ENCODE measurements at places on chromosomes 16 and 17.

GRCh38 chr16:74591876-74592650, 14.9 kb downstream of the GLG1 start:
- no peak for DNase-seq

- no peak for DNase-seq
Measured at GRCh38 chr17:76356803-76357456, 3.2 kb upstream of the PRPSAP1 start.

- no peak for DNase-seq
Measured at GRCh38 chr17:82662711-82663261, 14.5 kb upstream of the WDR45B start.

- DNase-seq = no peak
Measured at GRCh38 chr16:2767140-2767731, 9.8 kb downstream of the ELOB start.

- DNase-seq = no peak
Measured at GRCh38 chr17:38469875-38470274, 41.6 kb downstream of the ARHGAP23 start.

GRCh38 chr17:32631341-32632096, 144.7 kb downstream of the CDK5R1 start:
- no peak for DNase-seq

- no peak for DNase-seq
Measured at GRCh38 chr17:53560953-53561352, 261.8 kb upstream of the KIF2B start.

DNA sequence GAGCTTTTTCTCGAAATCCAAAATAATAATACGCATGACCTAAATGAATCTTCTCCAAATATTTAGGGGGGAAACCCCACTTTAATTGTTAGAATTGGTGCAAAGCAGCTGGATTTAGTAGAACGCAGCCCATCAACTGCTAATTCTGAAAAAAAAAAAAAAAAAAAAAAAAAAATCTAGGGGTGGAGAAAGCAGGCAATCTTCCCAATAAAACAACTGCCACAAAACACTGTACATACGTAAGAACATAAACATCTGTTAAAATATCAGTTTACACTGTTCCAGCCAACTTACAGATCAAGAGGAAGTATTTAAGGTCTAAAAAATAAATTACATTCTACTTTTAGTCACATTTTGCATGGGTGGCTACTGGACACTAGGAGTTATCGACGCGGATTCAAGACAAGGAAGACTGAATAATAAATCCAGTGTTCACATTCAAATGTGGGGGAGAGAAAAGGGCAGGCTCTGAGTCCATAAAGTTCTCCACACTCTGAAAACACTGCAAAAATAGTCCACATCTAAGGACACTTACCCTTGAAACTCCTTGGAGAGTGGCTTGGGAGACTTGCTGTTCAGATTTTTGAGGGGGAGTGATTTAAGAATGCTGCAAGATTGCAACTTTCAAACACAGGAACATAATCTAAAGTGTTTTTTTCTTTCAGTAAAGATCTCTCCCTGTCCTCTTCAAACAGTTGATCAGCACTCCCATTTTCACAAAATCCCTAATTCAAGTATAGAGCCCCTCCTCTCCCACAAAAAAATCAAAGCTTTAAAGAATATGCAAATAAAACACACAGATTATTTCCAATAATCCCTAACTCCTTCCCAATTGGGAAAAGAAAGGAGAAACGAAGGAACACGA, 1.3 kb downstream of the APPBP2 start:
- no peak for DNase-seq

DNA sequence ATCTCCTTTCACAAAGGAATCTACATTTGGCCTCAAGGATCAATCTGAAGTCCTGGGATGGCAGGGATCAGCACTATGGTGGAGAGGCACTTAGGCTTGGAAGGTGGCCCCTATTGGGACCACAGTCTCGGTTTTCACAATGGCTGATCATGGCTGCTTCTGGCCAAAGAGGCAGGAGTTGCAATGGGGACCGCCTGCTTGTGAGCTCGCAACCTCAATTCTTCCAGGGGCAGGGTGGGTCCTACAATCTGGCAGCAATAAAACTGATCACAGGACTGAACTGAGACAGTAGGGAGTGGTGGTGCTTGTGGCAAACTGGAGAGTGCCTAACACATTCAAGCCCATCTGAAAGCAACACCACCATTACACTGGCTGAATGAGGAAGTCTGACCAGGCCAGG, 83.1 kb downstream of the NETO2 start:
- DNase-seq = no peak

DNA sequence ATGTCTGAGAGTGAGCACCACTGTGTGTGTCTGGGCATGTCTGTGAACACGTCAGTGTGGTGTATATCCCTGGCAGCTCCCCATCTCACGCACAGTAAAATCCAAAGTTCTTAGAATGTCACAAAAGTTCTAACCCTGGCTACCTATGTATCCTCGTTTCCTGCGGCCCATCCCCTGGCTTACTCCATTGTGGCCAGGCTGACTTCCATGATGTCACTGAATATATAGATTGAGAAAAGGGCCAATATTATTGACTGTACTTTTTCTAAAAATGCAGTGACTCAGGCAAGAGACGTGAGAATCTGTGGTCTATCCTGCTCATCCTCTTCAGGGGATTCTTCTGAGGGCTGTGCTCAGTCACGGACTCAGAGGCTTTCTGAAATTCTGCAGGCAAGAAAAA, 963 bp upstream of the METTL22 start:
- no peak for DNase-seq

GRCh38 chr16:71927787-71928186, 32.5 kb downstream of the IST1 start:
- no peak for DNase-seq

DNA sequence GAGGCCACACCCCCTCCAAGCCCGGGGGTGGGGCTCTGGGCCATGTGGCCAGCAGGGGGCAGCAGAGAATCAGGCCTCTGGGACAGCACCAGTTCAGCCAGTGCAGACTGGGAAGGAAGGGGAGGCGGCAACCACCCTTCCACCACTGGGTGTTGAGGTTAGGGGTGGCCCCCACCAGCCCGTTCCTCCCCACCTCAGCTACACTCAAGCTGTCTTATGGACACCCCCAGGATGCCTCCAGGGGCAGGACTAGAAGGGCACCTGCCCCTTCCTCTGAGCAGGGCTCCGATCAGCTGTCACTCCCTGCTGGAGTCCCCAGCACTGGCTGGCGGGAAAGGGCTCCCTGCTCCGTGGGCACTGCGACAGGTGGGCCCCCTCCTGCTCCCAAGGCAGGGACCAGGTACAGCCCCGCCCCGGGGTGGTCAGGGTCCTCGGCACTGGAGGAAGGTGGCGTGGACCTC, 21.8 kb downstream of the KATNB1 start:
- no peak for DNase-seq

- DNase-seq = no peak
Measured at GRCh38 chr17:43637563-43638323, 24.0 kb downstream of the MEOX1 start.
